ENCODE measurements at places on chromosomes 2 and 18.

- no peaks in the 10 kb centered on the region for H3K4me1 ChIP-seq
- no peak overlapping the region for H3K4me3 ChIP-seq
- peaks cover 47% of the 10 kb centered on the region for H3K27me3 ChIP-seq
- no peaks in the 10 kb centered on the region for H3K36me3 ChIP-seq
- no peak overlapping the region for H3K27ac ChIP-seq
- no peak for DNase-seq
Measured at GRCh38 chr18:37514953-37515352, 50.6 kb downstream of the CELF4 start.

- no peak overlapping the region for H3K4me3 ChIP-seq
- no peak for DNase-seq
- no peak overlapping the region for H3K27ac ChIP-seq
- H3K4me1 ChIP-seq, result no peaks in the 10 kb centered on the region
- no peaks in the 10 kb centered on the region for H3K36me3 ChIP-seq
Measured at GRCh38 chr2:513981-514706, 163.1 kb downstream of the TMEM18 start.

DNA sequence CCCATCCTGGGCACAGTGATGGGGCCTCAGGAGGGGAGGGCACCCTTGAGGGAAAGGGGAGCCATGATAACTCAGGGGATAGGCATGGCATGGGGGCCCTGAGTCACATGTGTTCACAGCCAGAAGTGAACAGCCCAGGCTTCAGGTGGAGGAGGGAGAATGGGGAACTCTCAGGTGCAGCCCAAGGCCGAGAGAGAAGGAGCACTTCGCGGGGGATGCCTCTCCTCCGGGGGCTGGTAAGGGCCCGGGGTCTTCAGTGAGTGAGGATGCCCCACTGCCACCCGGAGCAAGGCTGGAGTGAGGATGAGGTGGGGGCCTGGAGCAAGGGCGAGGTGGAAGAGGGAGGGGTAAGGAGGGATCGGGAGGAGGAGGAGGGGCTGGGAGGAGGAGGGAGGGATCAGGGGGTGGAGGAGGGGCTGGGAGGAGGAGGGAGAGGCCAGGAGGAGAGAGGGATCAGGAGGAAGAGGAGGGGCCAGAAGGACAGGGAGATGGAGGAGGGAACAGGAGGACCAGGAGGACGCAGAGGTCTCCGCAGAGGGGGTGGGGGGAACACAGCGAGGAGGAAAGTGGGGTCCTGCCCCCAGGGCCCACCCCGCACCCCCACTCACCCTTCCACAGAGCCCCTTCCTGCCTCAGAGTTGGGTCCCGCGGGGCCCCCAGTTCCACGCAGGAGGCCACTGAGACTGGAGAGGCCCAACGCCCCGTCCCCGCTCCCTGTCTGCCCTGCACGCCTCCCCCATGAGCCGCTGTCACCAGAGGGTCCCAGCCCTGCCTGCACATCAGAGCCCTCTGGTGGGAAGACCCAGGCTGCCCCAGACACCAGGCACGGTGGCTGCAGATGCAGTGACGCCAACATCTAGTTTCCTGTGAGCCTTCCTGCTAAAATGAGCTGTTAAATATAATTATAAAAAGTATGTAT is 42.8 kb downstream of the RAMP1 start:
- H3K4me3 ChIP-seq, result no peak overlapping the region
- no peaks in the 10 kb centered on the region for H3K27me3 ChIP-seq
- peak overlapping the region; percentile 94 for H3K27ac ChIP-seq
- no peak for DNase-seq
- H3K36me3 ChIP-seq, result no peaks in the 10 kb centered on the region
- H3K4me1 ChIP-seq, result peaks cover 30% of the 10 kb centered on the region

- no peaks in the 10 kb centered on the region for H3K27me3 ChIP-seq
- H3K4me3 ChIP-seq, result no peak overlapping the region
- no peak for DNase-seq
Measured at GRCh38 chr2:19484736-19485135, 126.3 kb upstream of the OSR1 start.

DNA sequence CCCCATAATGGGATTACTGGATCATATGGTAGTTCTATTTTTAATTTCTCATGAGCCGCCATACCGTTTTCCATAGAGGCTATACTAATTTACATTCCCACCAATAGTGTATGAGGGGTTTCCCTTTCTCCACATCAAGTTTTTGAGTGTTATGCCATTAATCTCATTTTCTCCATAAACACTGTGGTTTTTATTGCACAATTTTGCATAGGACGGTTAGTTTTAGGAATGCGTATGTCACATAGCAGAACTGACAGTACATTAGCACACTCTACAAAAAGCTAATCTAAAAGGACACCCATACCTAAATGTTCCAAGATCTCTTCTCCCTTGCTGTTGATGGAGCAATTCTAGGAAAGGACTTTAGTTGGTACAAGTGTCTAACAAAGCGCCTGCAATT is 32.5 kb downstream of the DARS1 start:
- H3K4me1 ChIP-seq, result peaks cover 20% of the 10 kb centered on the region
- H3K27me3 ChIP-seq, result no peaks in the 10 kb centered on the region
- H3K27ac ChIP-seq, result no peak overlapping the region
- no peak for DNase-seq
- no peak overlapping the region for H3K4me3 ChIP-seq
- H3K36me3 ChIP-seq, result no peaks in the 10 kb centered on the region

- no peak for DNase-seq
- no peaks in the 10 kb centered on the region for H3K27me3 ChIP-seq
- H3K27ac ChIP-seq, result no peak overlapping the region
- peaks cover 6% of the 10 kb centered on the region for H3K4me1 ChIP-seq
Measured at GRCh38 chr2:165410276-165410675, 59.2 kb upstream of the CSRNP3 start.

GRCh38 chr2:216765761-216766262 is 70.5 kb upstream of the IGFBP5 start:
- H3K4me1 ChIP-seq, result peaks cover 12% of the 10 kb centered on the region
- DNase-seq, result peak; percentile 48
- H3K36me3 ChIP-seq, result no peaks in the 10 kb centered on the region
- H3K4me3 ChIP-seq, result no peak overlapping the region

- no peak for DNase-seq
- no peak overlapping the region for H3K27ac ChIP-seq
- no peaks in the 10 kb centered on the region for H3K27me3 ChIP-seq
- no peaks in the 10 kb centered on the region for H3K36me3 ChIP-seq
- H3K4me3 ChIP-seq, result no peak overlapping the region
Measured at GRCh38 chr2:33236482-33237385, 239.7 kb upstream of the RASGRP3 start.

DNA sequence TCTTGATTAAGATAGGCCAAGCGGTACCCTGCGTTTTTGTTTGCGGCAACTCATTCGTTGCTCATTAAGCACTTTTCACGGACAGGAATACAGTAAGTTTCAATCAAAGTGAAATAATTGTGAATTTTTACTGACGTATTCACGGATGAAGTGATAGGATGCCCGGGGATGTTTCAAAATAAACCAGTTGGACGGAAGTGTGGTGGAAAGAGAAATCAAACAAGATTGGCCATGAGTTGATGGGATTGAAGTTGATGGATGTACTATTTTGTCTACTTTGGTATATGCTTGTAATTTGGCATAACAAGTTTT is 481 bp downstream of the TMEM177 start:
- peaks cover 10% of the 10 kb centered on the region for H3K36me3 ChIP-seq
- no peak overlapping the region for H3K27ac ChIP-seq
- no peaks in the 10 kb centered on the region for H3K27me3 ChIP-seq
- no peak for DNase-seq
- peaks cover 9% of the 10 kb centered on the region for H3K4me1 ChIP-seq

GRCh38 chr2:232276733-232277313 is 101.7 kb upstream of the ALPP start:
- H3K36me3 ChIP-seq, result no peaks in the 10 kb centered on the region
- DNase-seq, result no peak
- no peak overlapping the region for H3K4me3 ChIP-seq
- H3K27me3 ChIP-seq, result no peaks in the 10 kb centered on the region
- peaks cover 5% of the 10 kb centered on the region for H3K4me1 ChIP-seq
- no peak overlapping the region for H3K27ac ChIP-seq

DNA sequence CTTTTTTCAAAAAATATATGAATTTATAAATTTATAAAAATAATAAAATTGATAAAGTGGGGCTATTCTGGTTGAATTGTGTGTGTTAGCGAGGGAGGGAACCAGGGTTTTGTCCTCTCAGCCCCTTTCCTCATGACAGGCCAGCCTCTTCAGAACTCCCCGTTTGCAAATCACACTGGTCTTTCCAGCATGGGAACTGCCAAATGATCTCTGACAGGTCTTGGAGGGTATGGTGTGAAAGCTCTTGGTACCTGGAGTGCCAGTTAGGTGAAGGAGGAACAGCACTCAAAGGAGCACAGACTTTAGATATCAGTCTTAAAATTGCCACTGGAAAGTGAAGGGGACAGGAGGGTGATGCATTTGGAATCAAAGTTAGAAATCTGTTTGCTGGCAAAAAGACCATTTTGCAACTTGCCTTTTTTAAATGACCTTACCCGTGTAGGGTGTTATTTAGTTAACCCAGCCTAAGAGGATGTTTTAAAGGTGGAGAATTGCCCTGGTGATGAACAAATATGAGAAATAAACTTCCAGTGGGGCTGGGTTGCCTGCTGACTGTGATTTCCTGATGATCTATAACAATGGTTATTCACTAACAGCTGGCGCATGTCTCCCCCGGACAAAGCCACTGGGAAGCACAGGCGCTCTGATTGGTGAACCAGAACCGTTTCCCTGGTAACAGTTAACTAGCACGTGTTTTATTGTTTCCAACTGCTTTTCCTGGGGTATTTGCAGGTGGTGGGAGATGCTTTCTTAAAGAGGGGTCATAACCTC is 85.3 kb upstream of the EFEMP1 start:
- peak; percentile 64 for DNase-seq
- no peaks in the 10 kb centered on the region for H3K36me3 ChIP-seq
- H3K27me3 ChIP-seq, result no peaks in the 10 kb centered on the region

DNA sequence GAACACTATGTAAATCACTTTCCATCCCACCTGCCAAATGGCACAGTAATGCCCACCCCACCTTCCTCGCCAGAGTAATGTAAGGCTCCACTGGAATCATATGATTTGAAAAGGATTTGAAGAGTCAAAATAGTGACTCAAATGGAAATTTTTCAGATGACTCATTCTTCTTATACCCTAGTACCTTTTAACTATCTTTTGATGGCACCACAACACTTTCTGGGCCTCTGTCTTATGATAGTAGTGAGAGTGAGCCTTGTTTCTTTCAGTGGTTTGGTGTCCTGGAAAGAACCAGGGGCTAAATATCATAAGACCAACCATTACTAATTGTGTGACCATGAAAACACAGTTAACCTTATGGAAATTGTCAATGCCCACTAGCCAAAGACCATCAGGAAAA is 235.4 kb upstream of the SLC14A2 start:
- no peaks in the 10 kb centered on the region for H3K27me3 ChIP-seq
- no peak overlapping the region for H3K4me3 ChIP-seq
- no peaks in the 10 kb centered on the region for H3K36me3 ChIP-seq
- DNase-seq, result no peak

GRCh38 chr2:12543978-12544558 is 172.7 kb upstream of the TRIB2 start:
- no peak overlapping the region for H3K4me3 ChIP-seq
- H3K27ac ChIP-seq, result no peak overlapping the region
- H3K27me3 ChIP-seq, result no peaks in the 10 kb centered on the region
- DNase-seq, result no peak
- peaks cover 13% of the 10 kb centered on the region for H3K4me1 ChIP-seq

GRCh38 chr2:232970051-232970450 is 43.0 kb downstream of the NGEF start:
- H3K27me3 ChIP-seq, result peaks cover 4% of the 10 kb centered on the region
- no peaks in the 10 kb centered on the region for H3K36me3 ChIP-seq
- no peak overlapping the region for H3K27ac ChIP-seq
- no peak overlapping the region for H3K4me3 ChIP-seq

DNA sequence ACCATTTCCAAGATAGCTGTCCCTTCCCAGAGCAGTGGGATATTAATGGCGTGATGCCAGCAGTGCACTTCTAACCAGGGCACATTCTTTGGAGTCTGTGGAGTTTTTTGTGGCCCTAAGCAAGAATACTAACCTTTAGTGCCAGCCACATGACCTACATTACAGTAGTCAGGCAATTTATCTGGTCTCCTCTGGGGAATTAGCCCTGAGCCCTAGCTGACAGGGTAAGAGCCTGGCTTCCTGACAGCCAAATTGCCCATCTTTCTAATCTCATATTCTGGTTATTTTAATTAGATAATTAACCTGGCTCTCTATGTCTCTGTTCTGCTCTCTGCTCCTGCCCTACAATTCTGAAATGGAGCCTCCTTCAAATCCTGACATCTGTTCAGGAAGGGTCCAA is 5.2 kb downstream of the PFN4 start:
- H3K27me3 ChIP-seq, result no peaks in the 10 kb centered on the region
- H3K27ac ChIP-seq, result no peak overlapping the region
- peaks cover 9% of the 10 kb centered on the region for H3K4me1 ChIP-seq
- H3K4me3 ChIP-seq, result no peak overlapping the region
- no peaks in the 10 kb centered on the region for H3K36me3 ChIP-seq

DNA sequence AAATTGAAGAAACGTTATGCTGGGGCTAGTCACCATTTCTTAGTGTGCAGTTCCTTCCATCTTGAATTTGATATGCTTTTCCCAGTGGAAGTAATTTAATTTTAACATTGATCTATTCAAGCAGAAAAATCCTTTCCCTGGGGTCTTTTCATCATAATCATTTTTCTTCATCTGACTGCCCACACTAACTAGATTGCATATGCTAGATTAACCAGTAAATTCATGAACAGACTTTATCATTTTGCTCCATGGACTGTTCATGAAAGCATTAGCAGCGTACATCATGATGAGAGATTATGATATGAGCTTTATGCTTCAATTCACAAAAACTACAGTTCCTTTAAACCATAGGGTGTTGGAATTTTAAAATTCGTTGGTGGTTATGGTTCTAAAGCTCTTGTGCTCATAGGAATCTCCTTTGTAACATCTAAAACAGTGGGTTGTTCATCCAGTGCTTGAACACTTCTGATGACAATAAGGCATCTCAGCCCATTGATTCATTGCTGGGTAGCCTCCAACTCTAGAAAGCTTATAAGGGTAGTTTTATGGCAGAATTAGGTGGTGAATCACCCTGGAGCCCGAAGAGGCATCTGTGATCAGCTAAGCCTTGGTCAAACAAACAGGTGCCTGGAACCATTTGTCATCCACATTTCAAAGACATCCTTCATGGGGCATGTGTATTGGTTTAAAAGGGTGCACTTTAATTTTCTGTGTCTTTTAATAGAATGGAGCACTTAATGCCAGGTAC is 77.2 kb upstream of the NDUFV2 start:
- no peak overlapping the region for H3K4me3 ChIP-seq
- no peak overlapping the region for H3K27ac ChIP-seq
- peaks cover 8% of the 10 kb centered on the region for H3K4me1 ChIP-seq
- no peaks in the 10 kb centered on the region for H3K27me3 ChIP-seq
- no peak for DNase-seq

- no peak overlapping the region for H3K4me3 ChIP-seq
- H3K4me1 ChIP-seq, result peaks cover 30% of the 10 kb centered on the region
- no peaks in the 10 kb centered on the region for H3K36me3 ChIP-seq
- DNase-seq, result no peak
Measured at GRCh38 chr2:37302701-37303252, 21.9 kb downstream of the PRKD3 start.

All from heart right ventricle (tissue), 16 donors.